ENCODE measurements at places on chromosomes 11 and 22.

DNA sequence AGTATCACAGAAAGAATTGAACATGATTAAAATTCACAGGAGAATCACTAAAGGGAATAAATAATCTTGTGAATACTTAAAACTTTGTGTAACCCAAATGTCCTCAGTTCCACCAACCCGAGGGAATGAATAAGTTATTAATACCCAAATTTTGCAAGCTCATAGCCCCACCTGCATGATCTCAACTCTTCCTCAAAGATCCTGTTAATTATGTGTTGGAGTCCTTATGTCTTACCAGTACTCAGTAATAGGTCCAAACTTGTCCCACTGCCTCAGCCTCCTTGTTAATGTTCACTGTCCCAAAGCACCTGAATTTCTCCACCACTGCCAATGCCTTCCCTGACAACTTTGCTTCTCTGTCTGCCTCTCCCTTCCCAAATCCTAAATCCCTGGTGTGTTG lies 46.1 kb upstream of the ME3 start:
- no peak for DNase-seq

GRCh38 chr22:42022162-42022847 lies 23.7 kb downstream of the WBP2NL start:
- no peak for DNase-seq

GRCh38 chr22:28894807-28895206 lies 11.4 kb downstream of the ZNRF3 start:
- DNase-seq, result no peak

DNA sequence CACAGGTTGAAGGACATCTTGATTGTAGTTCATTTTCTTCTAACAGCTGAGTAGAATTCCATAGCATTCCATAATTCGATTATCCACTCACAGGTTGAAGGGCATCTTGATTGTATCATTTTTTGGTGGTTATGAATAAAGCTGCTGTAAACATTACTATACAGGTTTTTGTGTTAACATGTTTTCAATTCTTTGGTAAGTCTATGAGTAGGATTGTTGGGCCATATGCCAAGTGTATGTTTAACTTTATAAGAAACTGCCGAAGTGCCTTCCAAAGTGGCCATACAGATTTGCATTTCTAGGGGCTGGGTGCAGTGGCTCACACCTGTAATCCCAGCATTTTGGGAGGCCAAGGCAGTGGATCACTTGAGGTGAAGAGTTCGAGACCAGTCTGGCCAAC lies 44.6 kb downstream of the ANKRD42 start:
- no peak for DNase-seq
